Fibroblast of the conjunctiva (primary cell): ENCODE measurements at places on chromosomes 2 and 18.

GRCh38 chr18:78733762-78734613, 245.6 kb upstream of the SALL3 start:
- no peak for DNase-seq

- DNase-seq = peak; percentile 6
Observed at GRCh38 chr18:34121200-34121721, 103.5 kb downstream of the NOL4 start.

GRCh38 chr2:134225841-134226240, 28.0 kb upstream of the MGAT5 start:
- no peak for DNase-seq

GRCh38 chr2:186098821-186099220, 360.2 kb downstream of the FSIP2 start:
- no peak for DNase-seq

- DNase-seq = no peak
Observed at GRCh38 chr18:32287249-32287648, 97.4 kb downstream of the MEP1B start.

DNA sequence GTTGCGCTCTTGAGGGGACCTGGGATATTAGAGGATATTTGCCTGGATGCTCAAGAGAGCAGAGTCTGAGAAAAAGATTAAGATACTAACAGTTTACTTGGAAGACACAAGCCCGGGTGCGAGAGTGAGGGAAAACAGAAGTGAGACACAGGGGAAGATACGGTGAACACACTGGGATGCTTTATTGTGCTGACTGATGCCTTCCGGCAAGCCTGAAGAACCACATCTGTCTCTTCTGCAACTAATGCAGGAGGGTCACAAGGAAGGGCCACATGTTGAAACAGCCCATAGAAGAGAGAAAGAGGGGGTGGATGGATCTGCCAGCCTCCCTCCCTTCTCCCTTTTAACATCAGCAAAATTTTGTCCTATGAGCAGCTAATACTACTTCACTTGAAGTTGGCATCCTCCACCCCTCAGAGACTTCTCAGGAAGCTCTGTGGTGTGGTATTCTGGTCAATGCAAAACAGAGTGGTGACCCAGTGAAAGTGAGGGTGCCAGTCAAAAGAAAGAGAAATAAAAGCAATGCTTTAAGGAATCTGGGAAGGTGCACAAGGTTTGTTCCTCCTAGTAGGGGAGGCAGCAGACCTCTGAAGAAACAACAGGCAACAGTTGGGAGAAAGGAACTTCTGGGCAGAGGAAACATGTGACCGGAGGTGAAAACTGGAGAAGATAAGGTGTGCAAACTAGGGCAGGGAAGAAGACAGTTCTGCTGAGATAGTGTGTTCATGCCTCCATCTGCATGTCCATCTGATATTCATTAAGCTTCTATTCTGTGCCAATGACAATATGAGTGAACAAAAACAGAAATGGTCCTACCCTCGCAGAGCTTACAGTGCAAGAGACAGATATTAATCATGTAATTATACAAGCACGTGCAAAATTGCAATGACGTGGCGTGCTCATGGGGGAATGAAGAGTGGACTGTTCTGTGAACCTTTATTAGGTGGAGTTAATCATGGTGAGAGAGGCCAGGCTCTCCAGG, 107.1 kb downstream of the LYPD6B start:
- no peak for DNase-seq

GRCh38 chr2:43890855-43891254, 52.1 kb downstream of the ABCG8 start:
- DNase-seq = peak; percentile 10

DNA sequence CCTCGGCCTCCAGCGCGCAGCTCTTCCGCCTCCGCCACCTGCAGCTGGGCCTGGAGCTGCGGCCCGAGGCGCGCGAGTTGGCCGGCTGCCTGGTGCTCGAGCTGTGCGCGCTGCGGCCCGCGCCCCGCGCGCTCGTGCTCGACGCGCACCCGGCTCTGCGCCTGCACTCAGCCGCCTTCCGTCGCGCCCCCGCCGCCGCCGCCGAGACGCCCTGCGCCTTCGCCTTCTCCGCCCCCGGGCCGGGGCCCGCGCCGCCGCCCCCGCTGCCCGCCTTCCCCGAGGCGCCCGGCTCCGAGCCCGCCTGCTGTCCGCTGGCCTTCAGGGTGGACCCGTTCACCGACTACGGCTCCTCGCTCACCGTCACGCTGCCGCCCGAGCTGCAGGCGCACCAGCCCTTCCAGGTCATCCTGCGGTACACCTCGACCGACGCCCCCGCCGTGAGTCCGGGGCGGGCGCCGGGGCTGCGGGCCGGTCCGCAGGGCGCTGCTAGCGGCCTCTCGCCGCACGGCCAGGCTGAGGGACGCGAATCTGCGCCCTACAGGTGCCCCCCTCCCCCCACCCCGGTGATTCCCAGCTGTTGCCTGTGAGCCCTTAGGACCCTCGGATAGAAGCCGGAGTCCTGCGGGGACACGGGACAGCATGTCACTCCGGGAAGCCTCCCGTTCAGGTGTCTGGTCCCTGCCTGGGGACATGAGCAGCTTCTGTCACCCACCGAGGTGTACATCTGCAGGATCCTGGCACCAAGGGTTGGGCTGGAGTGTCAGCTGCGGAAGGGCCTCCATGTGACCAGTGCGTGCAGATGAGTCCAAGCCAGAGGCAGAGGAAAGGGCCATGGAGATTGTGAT, 616 bp downstream of the RNPEPL1 start:
- DNase-seq = no peak

GRCh38 chr2:229414631-229415030, 143.5 kb upstream of the PID1 start:
- DNase-seq = no peak

- DNase-seq = no peak
Observed at GRCh38 chr18:35411625-35412351, 34.7 kb upstream of the ZNF396 start.

DNA sequence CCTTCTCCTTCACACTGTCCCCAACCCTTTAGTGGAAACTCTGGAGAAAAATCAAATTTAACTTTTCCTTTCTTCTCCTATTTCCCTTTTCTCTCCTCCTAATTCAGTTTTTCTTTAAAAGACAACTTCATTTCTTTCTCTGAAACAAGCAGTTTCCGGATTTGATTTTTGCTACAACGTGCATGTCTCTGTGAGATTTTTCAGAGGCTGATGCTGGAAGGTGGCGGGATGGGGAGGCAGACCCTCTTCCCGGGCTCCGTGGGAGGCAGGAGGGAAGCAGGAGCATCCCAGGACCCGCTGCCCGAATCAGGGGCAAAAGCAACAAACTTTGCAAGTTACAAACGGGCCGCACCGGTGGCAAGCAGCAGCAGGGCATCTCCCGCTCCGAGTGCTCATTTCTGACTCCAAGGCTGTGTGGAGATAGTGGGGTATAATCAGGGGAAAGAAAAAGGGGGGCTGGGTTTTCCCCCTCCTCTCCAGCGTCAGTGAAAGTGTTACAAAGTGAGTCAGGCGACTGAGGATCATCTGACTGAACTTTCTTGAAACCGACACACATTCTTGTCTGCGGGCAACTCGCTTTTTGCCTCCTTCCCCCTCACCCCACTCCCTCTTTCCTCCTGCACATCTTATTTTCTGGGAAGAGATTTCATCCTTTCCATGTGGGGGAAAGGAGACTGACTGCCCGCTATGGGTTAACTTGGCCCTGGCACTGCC, 6.4 kb downstream of the ZEB2 start:
- no peak for DNase-seq
